Body of pancreas (tissue), 4 donors: ENCODE measurements at places on chromosomes 13 and 19.

DNA sequence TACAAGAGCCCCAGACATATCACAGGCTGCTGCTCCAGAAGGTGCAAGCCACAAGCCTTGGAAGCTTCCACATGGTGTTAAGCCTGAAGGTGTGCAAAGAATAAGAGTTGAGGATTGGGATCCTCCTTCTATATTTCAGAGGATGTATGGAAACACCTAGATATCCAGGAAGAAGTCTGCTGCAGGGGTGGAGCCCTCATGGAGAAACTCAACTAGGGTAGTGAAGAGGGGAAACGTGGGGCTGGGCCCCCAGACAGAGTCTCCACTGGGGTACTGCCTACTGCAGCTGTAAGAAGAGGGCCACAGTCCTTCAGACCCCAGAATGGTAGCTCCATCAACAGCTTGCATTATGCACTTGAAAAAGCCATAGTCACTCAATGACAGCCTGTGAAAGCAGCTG, 1444.0 kb downstream of the SLITRK1 start:
- DNase-seq: no peak

GRCh38 chr13:98301721-98302120, 124.7 kb upstream of the RNF113B start:
- no peak for DNase-seq

- no peak for DNase-seq
Measured at GRCh38 chr13:49246850-49247642, 679 bp upstream of the CDADC1 start.

- peak; percentile 75 for DNase-seq
Measured at GRCh38 chr19:44808463-44809371, at the start of gene BCAM. Gene BCAM, plus strand, starts transcription at chr19:44809103. Its CDS starts 22 bp downstream, at chr19:44809125.

- no peak for DNase-seq
Measured at GRCh38 chr19:3292958-3293529, 68.6 kb downstream of the CELF5 start.
